Stimulated activated CD8-positive, alpha-beta memory T cell treated with anti-CD3 and anti-CD28 coated beads, Interleukin-7, amount 100 ng/mL, for 1 hour (primary cell): ENCODE measurements at places on chromosomes 6 and 20.

- no peak for DNase-seq
Measured at GRCh38 chr6:75349262-75349984, 64.8 kb upstream of the TMEM30A start.

DNA sequence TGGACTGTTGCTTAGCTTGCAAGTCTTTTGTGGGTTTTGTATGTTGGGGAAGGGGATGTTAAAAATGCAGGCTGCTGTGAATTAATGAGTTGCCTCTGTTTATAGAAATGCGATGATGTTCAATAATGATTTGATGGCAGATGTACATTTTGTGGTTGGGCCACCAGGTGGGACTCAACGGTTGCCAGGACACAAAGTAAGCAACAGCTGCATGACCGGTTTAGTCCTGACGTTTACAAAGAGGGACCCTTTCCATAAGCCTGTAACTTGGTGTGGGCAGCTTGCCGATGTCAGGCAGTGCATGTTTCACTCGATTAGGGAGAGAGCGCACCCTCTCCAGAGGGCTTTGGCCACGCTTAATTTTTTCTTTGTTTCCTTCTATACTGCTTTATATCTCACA lies 1.3 kb downstream of the BTBD3 start:
- DNase-seq: no peak

GRCh38 chr6:167838207-167838748 lies 11.6 kb downstream of the AFDN start:
- no peak for DNase-seq

- no peak for DNase-seq
Measured at GRCh38 chr6:9492790-9493189, 922.1 kb downstream of the TFAP2A start.

GRCh38 chr6:37551867-37552266 lies 52.2 kb upstream of the CCDC167 start:
- no peak for DNase-seq

- no peak for DNase-seq
Measured at GRCh38 chr6:81562169-81562568, 190.3 kb downstream of the TENT5A start.

- no peak for DNase-seq
Measured at GRCh38 chr6:3013486-3013885, 13.8 kb downstream of the NQO2 start.

DNA sequence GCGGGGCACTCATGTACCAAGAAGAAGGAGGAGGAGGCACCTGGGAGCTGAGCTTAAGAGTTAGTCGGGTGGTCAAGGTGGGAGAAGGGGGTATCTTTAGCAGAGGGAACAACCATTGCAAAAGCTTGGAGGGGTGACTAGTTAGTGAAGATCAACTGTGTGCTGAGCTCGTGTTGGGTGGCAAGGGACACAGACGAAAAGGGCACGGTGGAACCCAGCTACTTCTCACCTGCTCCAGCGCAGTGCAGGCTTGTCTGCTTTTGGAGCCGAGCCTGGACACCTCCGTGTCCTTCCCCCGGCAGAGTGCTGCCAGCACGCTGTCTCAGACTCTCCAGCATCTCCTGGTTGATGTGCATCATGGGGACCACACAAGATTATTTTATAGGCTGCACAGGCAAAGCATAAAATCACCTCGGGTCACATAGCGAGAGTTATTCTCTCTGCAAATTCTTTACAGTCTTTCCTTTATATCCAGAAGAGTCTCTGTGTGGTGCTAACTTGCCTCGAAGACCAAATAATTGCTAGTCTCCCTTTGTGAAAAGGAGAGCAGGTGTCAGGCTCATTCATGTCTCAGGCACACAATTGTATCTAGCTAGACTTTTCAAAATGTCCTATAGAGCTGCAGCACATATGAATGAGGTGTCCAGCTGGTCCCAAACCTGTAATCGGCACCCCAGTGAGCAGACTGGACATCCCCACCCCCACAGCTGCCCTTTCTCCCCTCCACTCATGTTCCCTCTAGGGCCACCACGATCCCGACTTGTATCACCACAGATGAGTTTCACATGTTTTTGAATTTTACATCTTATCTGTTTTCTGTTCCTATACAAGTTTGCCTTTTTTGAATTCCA lies 123.4 kb downstream of the CEBPB start:
- DNase-seq: no peak

GRCh38 chr6:16694781-16695578 lies 66.3 kb downstream of the ATXN1 start:
- no peak for DNase-seq

DNA sequence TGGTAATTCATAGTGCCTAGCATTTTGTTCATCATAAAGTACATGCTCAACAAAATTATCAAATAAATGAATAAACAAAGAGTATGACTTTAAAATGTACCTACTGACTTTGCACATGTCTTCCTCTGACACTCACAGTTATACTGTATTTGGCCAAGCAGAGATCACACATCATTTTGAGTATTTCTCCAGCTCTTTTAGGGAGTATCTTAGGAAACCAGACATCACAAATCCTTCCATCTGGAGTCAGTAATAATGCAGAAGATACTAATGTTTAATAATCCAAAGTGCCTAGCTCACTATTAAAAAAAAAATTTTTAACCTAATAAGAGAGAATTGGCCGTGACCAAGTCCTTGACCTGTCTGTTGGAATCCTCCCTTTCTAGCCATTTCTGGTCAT lies 154.6 kb downstream of the ZNF217 start:
- no peak for DNase-seq

- no peak for DNase-seq
Measured at GRCh38 chr6:131061041-131061750, 1.8 kb downstream of the EPB41L2 start.

DNA sequence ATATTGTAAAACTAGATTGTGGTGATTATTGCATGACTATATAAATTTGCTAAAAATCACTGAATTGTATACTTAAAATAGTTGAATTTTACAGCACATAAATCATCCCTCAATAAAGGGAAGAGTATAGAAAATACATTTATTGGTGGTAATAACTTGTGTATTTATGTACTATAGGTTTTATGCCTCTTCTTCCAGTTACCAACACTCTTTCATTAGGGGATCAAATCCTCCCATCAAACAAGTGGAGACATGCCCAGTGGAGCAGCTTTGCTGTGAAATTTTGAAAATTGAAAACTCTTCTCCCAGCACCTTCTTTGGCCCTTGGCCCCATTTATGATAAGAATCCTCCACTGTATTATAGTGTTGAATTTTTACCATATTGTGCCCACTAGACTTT lies 10.1 kb upstream of the SSR1 start:
- no peak for DNase-seq

DNA sequence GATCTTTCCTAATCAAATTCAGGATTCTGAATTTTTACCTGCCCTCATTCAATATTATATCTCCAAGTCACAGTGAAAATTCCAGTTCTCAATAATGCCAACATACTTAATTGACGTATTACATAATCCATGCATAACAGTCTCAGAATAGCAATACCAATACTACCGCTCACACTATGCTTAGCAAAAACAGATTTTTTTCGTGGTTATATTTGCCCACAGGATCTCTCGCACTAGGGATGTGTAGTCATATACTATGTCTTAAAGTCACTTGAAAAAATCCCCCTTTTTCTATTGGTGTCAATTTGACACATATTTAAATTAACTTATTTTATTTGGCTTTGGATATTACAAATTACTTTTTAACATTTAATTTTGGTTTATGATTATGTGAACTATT lies 323.1 kb upstream of the SLC35B3 start:
- DNase-seq: no peak

DNA sequence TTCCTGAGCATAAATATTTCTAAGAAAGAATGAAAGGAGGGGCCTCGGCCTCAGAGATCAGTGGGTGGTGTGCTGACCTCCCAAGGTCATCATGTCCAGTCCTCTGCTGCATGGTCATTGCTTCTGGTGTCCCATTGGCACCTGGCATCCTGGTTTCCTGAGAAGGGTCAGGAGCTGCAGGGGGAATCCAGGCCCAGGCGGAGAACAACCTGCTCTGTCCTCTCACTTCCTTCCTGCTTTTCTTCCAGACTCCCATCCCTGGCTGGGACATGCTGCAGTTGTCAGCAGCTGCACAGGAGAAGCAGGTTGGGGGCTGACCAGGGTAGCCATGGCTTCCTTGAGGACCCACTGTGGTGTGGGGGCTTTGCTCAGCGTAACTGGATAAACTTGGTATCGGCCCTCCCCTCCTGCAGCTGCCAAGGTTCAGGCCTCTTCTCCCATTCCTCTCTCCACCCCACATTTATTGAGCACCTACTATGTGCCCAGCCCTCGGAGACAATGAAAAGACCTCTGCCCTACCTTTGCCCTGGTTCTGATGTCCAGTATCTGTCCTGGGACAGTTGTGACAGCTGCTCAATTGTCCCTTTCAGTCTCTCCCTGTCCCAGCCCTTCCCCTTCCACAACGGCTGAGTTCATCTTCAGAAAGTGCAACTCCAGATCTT lies 155.2 kb downstream of the CEBPB start:
- DNase-seq: no peak

- no peak for DNase-seq
Measured at GRCh38 chr20:61657721-61658377, 405.8 kb downstream of the CDH4 start.

DNA sequence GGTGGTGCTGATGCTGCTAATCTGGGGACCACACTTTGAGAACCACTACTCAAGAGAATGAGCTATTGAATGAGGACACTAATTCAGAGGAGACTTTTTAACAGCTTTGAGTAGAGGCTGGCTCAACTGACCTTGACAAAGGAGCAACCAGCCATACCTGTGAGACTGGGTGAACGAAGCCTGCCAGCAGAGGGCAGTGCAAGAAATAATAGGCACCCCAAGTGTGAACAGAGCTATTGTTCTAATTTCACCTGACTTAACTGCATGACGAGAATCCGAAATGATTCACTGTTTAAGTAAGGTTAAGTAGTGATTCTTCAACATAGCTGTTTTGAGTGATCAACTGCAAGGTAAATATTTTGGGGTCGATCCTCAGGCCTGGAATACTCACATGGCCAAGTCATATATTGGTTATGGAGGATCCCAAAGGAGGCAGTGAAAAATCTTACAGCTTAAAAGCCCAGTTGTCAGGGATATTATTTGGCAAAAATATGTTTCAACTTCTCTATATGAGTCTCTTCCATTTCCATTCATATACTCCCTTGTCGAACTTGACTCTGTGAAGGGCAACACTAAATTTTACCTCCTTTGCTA lies 550.5 kb upstream of the MARCKS start:
- DNase-seq: no peak

DNA sequence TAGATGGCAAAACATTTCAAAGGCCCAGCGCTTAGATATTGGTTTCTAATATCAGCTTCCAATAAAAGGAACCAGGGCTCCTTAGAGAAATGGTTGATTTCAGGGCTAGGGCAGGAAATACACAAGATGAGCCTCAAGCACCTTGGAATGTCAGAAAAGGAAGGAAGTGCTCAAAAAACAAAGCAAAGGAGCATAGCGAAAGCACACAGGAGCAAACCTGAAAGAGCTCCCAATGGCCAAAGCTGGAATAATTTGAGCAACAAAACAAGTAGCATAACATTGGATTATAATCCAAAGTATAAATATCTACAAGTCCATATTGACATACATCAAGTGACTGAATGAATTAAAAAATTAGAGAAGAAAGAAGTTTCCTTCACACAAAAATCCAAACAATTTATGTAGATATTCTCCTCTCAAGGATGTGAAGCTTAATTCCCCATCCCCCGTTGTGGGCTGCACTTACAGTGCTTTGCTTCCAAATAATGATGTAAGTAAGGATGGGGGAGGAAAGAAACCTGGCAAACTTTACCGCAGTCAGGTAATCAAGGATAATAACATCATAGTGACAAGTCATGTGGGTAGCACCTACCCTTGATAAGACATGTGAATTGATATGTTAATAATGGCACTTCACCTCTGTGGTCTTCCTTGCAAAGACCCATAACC lies 132.9 kb upstream of the DST start:
- no peak for DNase-seq

DNA sequence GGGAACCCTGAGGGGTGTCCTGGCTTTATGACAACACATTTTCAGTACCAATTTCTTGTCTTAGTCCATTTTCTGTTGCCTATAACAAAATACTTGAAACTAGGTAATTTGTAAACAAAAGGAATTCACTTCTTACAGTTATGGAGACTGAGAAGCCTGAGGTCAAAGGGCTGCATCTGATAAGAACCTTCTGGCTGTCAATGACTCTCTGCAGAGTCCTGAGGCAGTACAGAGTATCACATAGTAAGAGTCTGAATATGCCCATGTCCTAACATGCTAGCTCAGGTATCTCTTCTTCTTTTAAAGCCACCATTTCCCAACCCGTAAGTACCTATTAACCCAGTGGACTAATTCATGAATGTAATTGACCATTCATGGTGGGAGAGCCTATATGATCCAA lies 1458.6 kb upstream of the EYS start:
- DNase-seq: no peak

- no peak for DNase-seq
Measured at GRCh38 chr6:23790756-23791155, 335.3 kb upstream of the NRSN1 start.

DNA sequence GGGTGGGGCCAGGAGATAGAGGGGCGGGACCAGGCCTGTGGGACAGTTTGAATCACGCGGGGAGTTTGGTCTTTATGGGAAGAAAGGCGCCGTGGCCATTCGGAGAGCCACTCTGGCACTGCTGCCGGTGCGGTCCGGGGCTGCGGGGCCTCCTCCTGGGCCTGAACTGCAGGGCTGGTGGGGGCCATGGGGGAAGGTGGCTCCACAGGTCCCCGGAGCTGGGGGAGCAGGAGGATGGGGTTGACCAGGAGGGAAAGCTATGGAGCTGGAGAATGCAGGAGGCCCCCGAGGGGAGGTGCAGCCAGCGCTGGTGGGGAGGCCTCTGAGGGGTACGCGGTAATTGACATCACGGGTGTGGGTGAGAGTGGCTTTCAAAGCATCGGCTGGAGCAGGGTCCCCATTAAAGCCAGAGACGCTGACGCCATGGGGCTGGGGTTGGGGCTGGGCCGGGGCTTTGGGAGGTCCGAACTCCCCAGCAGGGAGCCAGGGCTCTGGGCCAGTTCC lies 1.8 kb upstream of the BHLHE23 start:
- no peak for DNase-seq

DNA sequence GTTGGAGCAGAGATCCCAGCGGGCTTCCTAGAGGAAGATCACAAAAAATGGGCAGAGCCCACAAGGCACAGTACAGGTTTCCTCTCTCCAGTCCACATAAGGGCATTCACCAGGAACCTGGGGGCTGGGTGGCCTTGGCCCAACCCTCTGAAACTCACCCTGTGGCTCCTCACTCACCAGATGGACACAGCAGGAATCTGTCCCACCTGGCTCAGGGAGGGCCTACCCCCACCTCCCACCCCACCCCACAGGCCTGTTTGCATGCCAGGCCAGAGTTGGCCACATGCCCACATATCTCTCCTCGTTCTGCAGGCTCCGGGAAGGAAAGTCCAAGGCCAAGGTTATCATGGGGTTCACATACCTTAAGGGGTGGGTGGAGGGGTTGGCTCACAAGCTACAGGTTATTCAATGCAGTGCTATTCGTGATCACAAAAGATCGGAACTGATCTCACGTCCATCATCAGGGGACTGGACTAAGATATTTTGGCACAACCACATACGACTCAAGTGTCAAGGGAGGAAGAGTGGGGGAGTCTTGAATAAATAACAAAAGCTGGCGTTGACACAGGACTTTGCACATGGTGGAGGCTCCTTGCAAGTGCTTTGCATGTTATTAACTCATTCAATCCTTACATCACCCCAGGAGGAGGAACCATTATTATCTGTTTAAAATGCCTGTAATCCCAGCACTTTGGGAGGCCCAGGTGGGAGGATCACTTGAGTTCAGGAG lies 13.0 kb downstream of the RIPOR3 start:
- no peak for DNase-seq
